ENCODE measurements at places on chromosomes 6 and 20. TPM values are rescaled to one million over a fixed set of nuclear protein-coding genes. Genes with fewer than 3 reads are reported as not detected.

SLC29A1 gene
- total RNA-seq = 90.1 TPM

DNA sequence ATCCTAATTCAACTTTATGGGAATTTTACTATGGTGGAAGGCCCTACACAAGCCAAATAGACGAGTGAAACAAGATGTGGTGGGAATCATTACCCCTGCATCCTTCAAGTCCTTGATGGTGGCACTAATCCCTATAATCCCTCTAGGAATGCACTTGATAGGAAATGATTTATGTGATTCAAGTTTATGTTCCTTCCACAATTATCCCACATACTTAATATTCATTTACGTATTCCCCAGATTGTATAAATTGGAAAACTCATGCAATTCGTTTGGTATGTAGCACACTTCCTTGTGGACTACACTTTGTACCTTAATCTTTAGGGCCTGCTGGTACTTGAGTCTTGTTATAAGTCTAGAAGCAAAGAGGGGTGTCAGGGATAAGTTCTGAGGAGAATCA, 40.8 kb downstream of the PKIB start:
- H3K4me1 ChIP-seq = peaks cover 38% of the 10 kb centered on the region
- no peak overlapping the region for H3K27ac ChIP-seq
- H3K27me3 ChIP-seq = no peaks in the 10 kb centered on the region
- H3K36me3 ChIP-seq = no peaks in the 10 kb centered on the region

MICAL1 gene
- 25.4 TPM for total RNA-seq

DNA sequence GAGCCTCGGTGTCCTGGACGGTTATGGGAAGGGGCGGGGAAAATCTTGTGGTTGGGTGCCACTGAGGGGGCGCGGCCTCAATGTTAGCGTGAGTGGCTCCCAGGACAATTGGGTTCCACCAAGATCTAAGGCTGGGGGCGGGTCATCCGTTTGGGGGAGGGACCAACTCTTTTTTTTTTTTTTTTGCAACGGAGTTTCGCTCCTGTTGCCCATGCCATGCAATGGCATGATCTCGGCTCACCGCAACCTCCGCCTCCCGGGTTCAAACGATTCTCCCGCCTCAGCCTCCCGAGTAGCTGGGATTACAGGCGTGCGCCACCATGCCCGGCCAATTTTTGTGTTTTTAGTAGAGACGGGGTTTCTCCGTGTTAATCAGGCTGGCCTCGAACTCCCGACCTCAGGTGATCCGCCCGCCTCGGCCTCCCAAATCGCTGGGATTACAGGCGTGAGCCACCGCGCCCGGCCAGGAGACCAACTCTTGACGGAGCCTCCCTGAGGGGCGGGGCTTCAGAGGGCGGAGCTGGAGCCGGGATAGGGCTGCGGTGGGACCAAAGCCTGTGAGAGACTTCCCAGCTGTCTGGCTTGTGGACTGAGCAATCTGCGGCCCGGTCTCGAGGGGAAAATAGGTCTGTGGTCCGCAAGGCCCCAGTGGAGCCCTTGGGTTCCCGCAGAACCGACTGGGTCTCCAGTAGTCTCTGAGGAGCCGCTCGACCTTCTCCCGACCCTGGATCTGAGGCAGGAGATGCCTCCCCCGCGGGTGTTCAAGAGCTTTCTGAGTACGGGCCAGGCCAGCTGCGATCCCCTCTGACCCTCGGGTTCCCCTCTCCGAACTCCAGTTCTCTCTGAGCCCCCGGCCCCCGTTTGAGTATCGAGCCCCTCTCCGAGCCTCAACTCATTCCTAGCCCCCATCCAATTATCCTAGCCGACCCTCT, 1.1 kb downstream of the SPAG4 start:
- DNase-seq = peak; percentile 96
- H3K27me3 ChIP-seq = no peaks in the 10 kb centered on the region
- H3K27ac ChIP-seq = peak overlapping the region; percentile 100
- H3K4me3 ChIP-seq = peak overlapping the region; percentile 94

JPH2 gene
- 0.59 TPM for total RNA-seq

COL12A1 gene
- total RNA-seq = 20.4 TPM

TBC1D32 gene
- 8.4 TPM for total RNA-seq

CCN5 gene
- total RNA-seq = 0.94 TPM

DNA sequence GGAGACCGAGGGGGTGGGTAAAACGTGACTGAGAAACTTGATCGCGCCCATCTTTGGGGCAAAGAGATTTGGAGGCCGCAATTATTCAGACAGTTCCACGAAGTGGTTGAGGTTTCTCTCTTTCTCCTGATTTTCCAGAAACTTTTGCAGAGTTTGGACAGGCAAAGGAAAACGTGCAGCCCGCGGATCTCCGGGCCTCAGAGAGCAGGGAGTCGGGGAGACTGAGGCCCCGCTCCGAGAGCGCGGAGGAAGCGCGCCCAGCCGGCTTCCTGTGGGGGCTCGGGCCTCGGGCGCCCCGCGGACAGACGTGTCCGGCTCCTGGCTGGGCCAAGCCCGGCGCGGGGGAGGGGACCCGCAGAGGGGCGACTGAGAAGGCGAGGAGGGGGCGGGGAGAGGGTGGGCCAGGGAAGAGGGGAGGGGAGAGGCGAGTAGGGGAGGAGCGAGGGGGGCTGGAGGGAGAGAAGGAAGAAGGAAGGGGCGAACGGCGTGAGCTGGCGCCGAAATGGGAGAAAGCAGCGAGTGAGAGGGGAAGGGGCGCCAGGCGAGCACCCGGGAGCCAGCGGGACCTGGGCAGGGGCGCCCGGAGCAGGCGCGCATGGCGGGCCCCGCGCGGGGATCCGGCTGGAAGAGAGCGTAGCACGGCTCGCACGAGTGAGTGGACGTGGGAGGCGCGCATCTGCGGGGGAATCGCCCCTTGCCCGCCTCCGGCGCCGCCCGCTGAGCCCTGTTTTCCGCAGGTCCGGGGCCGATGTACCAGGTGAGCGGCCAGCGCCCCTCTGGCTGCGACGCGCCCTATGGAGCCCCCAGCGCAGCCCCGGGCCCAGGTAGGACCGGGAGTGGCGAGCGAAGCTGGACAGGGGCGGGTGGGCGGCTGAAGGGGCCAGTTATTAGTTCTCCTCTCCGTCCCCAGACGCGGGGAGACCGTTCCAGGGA, at the start of gene MDFI:
Gene MDFI (plus strand): TSS at position 467 of the 933 bp plus-strand sequence. CDS start 282 bp downstream, at position 749.
- peaks cover 28% of the 10 kb centered on the region for H3K36me3 ChIP-seq
- DNase-seq = no peak
- H3K27ac ChIP-seq = peak within 1 kb of the TSS; percentile 60

GRCh38 chr6:17700421-17701416, 6.0 kb downstream of the NUP153 start:
- H3K4me1 ChIP-seq = no peaks in the 10 kb centered on the region
- no peak overlapping the region for H3K4me3 ChIP-seq
- H3K36me3 ChIP-seq = peaks cover 5% of the 10 kb centered on the region
- DNase-seq = no peak
- no peak overlapping the region for H3K27ac ChIP-seq

DNA sequence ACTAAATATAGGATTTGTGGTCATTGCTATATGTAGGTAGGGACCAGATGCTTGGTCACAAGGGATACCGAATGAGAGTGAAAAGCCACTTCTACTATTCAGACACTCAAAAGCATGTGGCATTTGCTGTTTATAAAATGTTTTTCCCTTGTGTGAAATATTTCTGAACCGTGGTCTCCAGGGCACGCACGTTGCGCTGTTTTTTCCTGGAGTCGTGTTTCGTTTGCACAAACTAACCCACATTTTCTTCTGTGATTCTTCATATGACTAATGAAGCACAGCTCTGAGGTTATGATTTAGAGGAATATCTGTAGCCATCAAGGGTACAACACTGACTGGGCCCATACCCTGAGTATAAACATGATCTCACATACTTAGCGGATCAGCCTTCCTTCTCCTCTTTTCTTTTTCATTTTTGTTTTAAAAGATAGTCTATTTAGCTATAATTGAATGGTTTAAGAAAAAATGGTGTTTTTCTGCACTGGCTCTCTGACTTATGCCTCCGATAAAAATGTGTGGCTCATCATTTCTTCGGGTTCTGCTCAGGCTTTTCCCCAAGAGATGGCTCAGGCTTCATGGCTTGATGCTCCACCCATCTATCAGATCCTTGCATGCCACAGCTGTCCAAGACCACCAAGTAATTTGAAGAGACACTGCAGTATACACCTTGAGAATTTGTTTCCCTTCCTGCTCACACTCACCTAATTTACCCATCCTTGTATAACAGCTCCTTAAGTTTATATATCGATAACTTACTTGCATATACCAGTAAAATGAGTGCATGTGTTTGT, 59.9 kb upstream of the HBS1L start:
- no peak overlapping the region for H3K27ac ChIP-seq
- no peaks in the 10 kb centered on the region for H3K36me3 ChIP-seq
- no peak for DNase-seq
- no peaks in the 10 kb centered on the region for H3K4me1 ChIP-seq

DNA sequence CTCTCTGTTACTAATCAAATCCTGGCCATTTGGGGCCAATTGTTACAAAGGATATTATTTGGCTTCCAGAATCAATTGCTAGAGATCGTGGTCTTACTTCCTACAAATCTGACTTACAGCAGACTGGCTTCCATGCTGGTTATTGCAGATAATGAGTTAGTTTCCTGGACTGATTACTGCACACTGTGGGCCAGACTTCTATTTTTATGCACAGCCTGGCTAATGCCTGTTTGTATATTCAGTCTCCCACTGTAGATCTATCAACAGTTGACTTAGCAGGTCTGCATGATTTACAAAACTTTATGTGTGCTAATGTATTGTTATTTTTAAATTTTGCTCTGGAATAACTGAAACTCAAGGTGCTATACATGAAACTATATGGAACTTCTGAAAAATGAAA, 25.8 kb upstream of the FBXL4 start:
- no peaks in the 10 kb centered on the region for H3K4me1 ChIP-seq
- no peak overlapping the region for H3K27ac ChIP-seq
- peaks cover 4% of the 10 kb centered on the region for H3K36me3 ChIP-seq
- DNase-seq = no peak
- H3K4me3 ChIP-seq = no peak overlapping the region
- H3K27me3 ChIP-seq = no peaks in the 10 kb centered on the region

PAQR8 gene
- 16.3 TPM for total RNA-seq

Measured in Calu3 (cell line).